ENCODE measurements at places on chromosomes 6 and 20.

DNA sequence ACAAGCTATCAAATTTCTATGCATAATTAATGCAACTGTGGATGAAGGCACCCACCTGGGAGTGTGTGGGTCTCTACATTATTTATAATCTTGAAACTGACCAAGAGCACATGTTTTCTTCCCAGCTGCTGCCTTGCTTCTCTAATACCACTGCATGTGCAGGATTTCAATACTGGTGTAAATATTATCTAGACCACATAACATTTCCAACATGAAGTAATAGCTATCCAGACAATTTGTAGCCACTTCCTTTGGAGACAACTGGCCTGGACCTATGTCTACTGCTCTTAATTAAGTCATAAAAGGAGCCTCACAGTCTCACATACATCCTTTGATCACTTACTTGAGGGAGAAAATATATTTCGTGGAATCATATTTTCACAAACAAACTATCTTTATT is 180.7 kb downstream of the HIVEP2 start:
- ATAC-seq, result no peak

DNA sequence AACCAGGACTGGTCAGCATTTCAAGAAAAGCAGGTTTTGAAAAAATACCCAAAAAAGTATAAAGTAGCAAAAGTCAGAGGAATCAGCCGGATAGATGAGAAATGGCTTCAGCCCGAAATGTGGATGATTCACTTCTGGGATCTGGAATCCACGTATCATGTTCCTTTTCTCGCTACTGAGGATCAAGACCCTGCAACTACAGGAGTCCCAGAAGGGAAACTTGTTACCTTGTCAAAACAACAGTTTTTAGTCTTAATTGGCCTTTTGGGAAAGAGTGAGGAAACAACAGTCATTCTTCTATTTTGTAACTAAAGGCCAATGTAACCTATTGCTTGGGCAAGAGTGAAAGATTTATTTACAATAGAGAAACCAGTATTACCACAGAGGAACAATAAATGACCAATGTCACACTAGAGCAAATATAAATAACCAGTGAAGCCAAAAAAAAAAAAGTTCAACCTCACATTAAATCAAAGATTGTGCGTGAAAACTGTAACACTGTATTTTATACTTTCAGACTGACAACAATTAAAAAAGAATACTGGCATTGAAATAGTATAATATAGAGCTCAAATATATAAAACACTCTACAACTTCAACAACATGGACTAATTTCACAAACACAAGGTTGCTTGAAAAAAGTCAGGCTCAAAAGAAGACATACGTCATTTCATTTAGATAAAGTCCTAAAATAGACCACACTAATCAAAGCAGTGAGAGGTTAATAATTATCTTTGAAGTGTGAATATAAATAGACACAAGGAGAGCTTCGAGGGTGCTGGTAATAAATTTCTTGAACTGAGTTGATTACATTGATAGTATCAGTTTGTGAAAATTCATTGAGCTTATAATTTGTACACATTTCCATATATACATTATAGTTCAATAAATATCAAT is 116.2 kb downstream of the GFRAL start:
- ATAC-seq, result no peak

- ATAC-seq, result no peak
These were observed 3.7 kb downstream of the ACSS1 start for GRCh38 chr20:25054096-25054820.

GRCh38 chr6:127818149-127818548 is 82.7 kb downstream of the THEMIS start:
- ATAC-seq, result no peak

DNA sequence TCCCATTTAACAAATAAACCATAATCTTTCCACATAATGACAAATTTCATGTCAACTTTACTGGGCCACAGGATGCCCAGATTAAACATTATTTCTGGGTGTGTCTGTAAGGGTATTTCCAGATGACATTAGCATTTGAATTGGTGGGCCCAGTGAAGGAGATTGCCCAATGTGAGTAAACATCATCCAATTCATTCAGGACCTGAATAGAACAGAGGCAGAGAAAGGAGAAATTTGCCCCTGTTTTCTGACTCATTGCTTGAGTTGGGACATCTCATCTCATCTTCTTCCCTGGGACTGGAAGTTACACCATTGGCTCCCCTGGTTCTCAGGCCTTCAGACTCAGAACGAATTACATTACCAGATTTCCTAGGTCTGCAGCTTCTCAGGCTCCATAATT is 142.9 kb downstream of the TPBG start:
- no peak for ATAC-seq

GRCh38 chr6:36949636-36950035 is 4.9 kb upstream of the PI16 start:
- no peak for ATAC-seq

GRCh38 chr6:134041093-134041492 is 11.3 kb downstream of the SLC2A12 start:
- peak; percentile 94 for ATAC-seq

- no peak for ATAC-seq
These were observed 6.8 kb downstream of the ADA start for GRCh38 chr20:44644667-44645131.

DNA sequence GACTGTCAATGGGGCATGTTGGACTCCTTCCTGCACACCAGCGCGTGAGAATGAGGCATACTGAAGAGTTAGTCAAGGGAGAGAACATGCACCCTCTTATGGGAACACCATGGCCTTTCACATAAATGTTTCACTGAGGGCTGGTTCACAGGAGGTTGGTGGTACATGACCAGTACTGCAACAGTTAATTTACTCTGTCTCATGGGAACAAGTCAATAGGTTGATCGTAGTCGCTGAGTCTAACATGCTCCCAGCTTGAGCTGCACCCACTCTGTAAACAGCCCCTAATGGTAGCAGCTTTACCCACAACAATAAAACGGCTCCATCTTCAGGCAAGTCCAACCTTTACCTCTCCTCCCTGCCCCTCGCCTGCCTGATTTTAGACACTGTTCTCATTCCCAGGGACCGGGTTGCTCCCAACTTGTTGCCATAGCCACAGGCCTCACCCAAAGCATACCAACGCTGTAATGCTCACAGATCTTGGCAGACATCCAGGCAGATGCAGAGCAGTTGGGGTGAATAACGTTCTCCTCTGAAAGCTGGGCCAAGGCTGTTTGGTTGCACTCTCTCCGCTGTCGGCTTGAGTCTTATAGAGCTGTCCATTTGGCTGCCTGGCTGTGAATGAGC is 111.3 kb downstream of the LY86 start:
- peak; percentile 86 for ATAC-seq

- ATAC-seq, result no peak
These were observed 225.8 kb upstream of the SOX4 start for GRCh38 chr6:21367649-21368154.

DNA sequence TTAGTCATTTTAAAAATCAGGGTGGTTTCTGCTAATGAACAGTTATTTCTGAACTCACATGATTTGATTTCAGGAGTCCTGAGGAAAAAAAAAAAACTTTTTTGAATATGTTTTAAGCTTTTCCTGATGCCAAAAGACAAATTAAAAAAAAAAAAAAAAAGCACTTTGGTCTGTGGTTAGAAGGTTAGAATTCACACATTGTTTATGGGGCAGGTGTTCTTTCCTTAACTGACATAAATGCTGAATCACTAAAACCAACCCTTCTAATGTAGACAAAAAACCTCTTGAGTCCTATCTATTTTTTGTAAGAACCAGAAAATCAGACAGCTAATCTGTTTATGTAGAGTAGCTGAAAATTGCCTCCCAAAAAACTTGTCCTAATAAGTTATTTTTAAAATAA is 20.4 kb downstream of the THEMIS start:
- no peak for ATAC-seq

GRCh38 chr20:35120012-35120701 is 27.0 kb downstream of the EDEM2 start:
- ATAC-seq, result no peak

DNA sequence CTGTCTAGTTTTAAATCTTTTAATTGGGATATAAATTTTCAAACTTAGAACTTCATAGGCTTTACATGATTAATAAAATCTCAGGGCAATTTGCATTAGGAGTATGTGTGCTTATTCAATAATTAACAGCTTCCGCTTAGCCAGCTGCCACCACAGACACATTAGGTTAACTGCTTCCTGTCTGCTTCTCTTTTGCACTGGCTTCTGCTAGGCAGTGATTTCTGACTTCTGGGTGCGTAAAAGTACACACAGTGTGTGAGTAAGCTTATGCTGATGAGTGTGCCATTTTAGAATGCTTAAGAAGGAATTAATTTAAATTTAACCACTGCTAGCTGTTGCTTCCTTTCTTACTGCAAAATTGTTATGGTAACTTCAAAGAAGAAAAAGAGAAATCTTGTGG is 73.9 kb downstream of the F13A1 start:
- ATAC-seq, result no peak

DNA sequence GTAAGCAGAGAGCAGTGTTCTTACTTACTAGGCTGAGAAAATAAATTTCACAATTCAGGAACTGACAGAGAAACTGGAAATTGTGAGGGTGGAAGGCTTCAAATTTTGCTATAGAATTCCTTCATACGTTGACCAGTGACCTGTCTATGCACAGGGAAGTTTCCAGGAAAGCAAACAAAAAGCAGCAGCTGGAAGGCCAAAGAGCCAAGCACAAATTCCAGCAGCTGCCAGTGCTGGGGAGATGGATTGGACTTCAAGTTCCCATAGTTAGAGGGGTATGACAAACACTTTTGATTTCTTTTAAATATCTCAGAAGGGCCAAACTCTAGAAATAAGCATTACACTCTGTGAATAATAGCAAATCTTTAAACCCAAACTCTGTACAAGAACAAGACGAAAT is 299.1 kb upstream of the KCNQ5 start:
- ATAC-seq, result no peak

GRCh38 chr20:38217791-38218565 is 42.6 kb downstream of the KIAA1755 start:
- no peak for ATAC-seq

DNA sequence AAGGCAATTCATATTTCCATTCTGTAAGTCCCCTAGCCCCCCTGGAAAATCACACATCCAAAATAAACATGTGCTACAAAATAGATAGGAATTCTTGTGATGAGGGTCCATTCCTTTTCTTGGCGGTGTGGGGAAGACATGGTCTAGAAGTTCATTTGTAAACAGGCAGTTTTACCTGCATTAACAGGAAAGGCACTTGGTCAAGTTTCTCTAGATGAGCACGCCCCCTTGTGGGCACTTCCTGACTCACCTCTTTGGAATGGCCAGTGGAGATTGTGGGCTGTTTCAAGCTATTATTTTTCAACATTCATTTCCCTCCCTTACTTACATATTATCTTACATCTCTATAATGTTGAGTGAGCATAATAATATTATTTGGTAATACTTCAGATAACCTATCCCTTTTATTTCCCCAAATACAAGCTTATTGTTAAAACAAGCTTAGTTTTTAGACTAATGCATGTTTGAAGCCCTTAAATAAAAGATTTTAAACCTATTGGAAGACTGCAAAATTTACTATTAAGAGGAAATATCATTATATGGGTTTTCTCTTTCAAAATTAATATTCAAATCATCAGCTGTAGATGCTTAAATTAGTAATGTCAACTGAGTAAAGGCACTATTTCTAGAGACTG is 92.1 kb downstream of the TASP1 start:
- ATAC-seq, result peak; percentile 53

DNA sequence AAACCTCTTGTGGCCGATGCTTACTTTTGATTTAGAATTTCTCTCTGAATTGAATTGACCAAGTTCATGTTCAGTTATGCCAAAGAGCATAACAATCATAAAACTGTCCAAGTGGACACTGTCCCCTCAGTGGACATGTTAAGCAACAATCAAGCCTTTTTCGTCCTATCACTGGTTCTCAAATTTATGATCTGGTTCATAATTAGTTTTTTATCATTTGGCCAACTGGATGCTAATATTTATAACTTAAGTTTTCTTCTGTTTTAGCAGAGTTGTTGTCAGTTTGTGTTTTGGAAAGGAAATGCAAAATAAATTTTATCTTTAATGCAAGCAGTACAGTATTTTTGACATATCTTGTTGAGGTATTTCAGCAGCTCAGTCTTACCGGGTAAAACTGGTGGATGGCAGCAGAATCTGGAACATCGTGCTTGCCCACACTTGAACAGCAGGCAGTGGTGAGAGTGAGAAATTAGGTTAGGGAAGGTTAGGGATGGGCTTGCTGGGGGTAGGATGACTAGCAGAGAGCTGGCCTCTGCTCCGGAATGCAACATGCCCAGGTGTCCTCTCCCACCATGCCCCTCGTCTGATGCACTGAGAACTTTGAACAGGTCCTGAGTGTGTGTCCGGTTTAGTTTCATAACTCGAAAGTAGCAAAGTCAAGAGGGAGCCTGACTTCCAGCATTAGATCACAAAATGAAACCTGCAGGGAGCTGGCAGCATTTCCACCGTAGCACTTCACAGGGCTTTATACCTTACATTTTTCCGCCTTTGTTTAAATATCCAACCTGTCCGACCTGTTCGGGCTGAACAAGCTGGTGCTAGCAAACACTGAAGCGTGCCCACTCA is 93.1 kb downstream of the RREB1 start:
- peak; percentile 78 for ATAC-seq

GRCh38 chr6:116661594-116661993 is 7.0 kb downstream of the ZUP1 start:
- no peak for ATAC-seq

DNA sequence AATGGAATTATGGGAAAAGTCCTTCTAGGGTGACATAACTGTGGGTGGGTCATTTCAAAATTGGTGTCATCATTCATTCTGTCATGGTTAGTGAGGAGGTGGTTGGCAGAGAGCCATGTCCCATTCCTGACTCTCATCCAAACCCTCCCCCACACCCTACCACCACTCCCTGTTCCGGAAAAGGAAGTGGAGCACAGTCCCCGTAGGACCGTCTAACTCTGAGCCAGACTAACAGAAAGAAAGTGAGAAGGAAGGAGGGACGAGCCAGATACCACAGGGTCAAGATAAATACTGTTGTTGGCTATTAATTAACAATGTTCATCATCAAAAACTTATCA is 4.8 kb downstream of the TRIM10 start:
- peak; percentile 86 for ATAC-seq

- ATAC-seq, result no peak
These were observed 89.0 kb upstream of the FAM8A1 start for GRCh38 chr6:17511084-17511483.

DNA sequence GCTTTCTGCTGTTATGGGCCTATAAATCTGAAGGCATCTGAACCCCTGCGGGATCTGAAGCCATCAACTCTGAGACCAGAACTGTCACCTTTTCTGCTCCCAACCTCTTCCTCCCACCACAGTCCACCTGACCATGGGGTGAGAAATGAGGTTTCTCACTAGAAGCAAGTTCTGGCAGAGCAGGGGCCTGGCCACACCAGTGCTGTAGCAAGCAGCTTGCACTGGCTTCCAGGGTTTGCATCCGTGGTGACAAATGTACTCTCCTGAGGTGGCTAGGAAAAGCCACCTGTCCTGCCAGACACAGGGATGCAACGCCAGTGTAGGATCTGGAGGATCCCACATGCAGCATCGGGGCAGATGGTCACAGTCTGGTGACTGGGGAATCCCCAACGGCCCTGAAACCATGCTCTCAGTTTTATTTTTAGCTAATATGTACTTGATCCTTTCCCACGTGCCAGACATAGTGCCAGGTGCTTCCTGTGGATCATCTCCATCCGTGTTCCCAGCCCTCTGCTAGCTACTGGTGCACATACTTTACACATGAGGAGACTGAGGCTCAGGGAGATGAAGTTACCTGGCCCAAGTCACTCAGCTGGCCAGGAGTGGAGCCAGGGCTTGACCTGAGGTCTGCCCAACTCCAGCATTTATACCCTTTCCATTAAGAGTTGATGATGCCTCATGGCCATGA is 122.1 kb upstream of the SPACA1 start:
- ATAC-seq, result no peak
